Hair follicular keratinocyte (primary cell): ENCODE measurements at places on chromosomes 2 and 18. TPM values are rescaled to one million over a fixed set of nuclear protein-coding genes. Genes with fewer than 3 reads are reported as not detected.

Gene SOWAHC
- total RNA-seq = 51.4 and 61.0 TPM in 2 replicates

Gene ANKRD62
- not detected in 2 replicates for total RNA-seq

Gene TLX2
- 0.08 TPM in 1 of 2 replicates, not detected in the other for total RNA-seq

Gene BMP10
- not detected in 2 replicates for total RNA-seq

Gene LIPG
- 84.4 and 118 TPM in 2 replicates for total RNA-seq

Gene ABCG8
- not detected in 2 replicates for total RNA-seq

Gene DCDC2C
- not detected in 2 replicates for total RNA-seq

Gene CFAP221
- total RNA-seq = not detected in 2 replicates

Gene RUFY4
- total RNA-seq = not detected in 2 replicates

Gene M1AP
- total RNA-seq = 3.3 TPM in 1 of 2 replicates, not detected in the other

Gene PPP4R3B
- 24.8 and 33.8 TPM in 2 replicates for total RNA-seq

Gene UGT1A9
- not detected in 2 replicates for total RNA-seq

Gene SNED1
- total RNA-seq = 0.08 and 1.2 TPM in 2 replicates

Gene THAP4
- 52.6 and 67.6 TPM in 2 replicates for total RNA-seq

Gene NEU2
- not detected in 2 replicates for total RNA-seq

Gene C2orf81
- total RNA-seq = 3.6 and 4.8 TPM in 2 replicates

Gene GDF7
- not detected in 2 replicates for total RNA-seq

Gene FBLN7
- 0.23 TPM in 1 of 2 replicates, not detected in the other for total RNA-seq

Gene EFHD1
- total RNA-seq = not detected in 2 replicates

Gene GPR35
- not detected in 2 replicates for total RNA-seq

Gene RAPGEF4
- total RNA-seq = 0.55 and 1.8 TPM in 2 replicates

Gene UGT1A3
- not detected in 2 replicates for total RNA-seq

Gene CFC1B
- total RNA-seq = not detected in 2 replicates

Gene ZNF396
- total RNA-seq = 0.08 and 0.15 TPM in 2 replicates

Gene PIKFYVE
- total RNA-seq = 8.5 and 12.6 TPM in 2 replicates

Gene TCF4
- total RNA-seq = 4.0 and 8.3 TPM in 2 replicates

Gene TSPYL6
- not detected in 2 replicates for total RNA-seq

Gene MZT2B
- total RNA-seq = 291 and 333 TPM in 2 replicates

Gene ADAM23
- total RNA-seq = 0.72 and 5.1 TPM in 2 replicates

Gene ANKAR
- 0.23 and 0.53 TPM in 2 replicates for total RNA-seq

Gene SPDYA
- not detected in 2 replicates for total RNA-seq

Gene CYP1B1
- total RNA-seq = 6.4 and 15.3 TPM in 2 replicates

Gene GAL3ST2
- total RNA-seq = not detected in 2 replicates

Gene MYO5B
- total RNA-seq = 2.5 and 7.7 TPM in 2 replicates

Gene DPP4
- 0.27 and 1.8 TPM in 2 replicates for total RNA-seq

Gene FAM124B
- not detected in 2 replicates for total RNA-seq

Gene CYTIP
- total RNA-seq = not detected in 2 replicates

Gene DHRS9
- not detected in 2 replicates for total RNA-seq
